AG09309 (cell line): ENCODE measurements at places on chromosomes 7 and 10.

- no peak for DNase-seq
Measured at GRCh38 chr7:95715274-95715673, 57.1 kb upstream of the DYNC1I1 start.

- no peak for DNase-seq
Measured at GRCh38 chr10:73979809-73980433, 18.0 kb upstream of the VCL start.

DNA sequence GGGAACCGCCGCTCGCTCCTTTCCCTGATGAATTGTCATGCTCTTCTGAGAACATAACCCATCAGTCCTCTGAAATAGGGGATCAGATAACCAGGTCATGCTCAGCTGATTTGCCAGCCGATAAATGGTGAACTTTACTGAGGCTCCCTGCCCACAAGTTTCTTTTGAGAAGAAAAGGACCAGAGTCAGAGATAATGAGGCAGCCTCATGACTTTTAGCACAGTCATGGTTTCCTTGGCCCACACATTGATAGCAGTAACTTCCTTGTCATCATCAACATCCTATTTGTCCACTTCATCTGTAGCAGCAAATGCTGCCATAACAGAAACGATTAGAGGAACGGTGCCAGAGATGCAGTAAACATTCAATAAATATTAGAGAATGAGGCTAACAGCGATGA, 509.0 kb downstream of the GATA3 start:
- DNase-seq = no peak

- DNase-seq = no peak
Measured at GRCh38 chr7:1458683-1459511, at the start of gene MICALL2. Gene MICALL2 (minus strand): TSS chr7:1459470. CDS start chr7:1459326, 144 bp downstream.

DNA sequence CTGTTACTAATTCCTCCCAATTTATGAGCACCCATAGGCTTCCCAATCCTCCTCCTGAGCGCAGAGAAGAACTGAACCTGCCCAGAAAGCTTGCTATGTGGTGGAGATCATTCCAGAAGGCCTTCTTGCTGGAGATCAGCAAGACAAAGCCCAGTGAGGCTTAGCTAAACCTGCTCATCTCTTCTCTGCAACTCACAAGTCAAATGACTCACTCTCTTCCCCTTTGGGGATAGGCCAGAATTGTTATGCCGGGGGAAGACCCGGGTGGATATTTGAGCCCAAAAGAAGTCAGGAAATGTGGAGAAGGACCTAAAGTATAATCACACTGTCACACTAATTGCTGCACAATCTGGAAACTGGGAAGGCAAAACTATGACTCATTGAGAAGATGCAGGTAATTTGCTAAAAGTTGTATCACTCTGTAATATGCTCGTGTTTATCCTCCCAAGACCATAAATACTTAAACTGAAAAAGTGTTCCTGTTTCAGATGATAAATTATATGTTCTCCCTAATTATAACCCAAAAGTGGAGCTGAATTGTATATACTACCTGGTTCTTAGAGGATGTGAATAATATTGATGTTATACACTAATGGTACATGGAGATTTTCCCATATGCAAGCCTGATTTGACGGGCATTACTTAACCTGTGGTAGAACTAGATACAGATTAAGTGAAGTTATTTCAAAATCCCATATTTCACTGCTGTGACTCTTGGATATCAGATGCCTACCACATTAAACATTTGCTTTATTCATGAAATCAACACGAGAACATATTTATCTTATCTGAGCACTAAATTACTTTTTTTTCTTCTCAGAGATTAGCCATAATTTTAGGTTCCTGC, 6.4 kb downstream of the NEBL start:
- DNase-seq = no peak

DNA sequence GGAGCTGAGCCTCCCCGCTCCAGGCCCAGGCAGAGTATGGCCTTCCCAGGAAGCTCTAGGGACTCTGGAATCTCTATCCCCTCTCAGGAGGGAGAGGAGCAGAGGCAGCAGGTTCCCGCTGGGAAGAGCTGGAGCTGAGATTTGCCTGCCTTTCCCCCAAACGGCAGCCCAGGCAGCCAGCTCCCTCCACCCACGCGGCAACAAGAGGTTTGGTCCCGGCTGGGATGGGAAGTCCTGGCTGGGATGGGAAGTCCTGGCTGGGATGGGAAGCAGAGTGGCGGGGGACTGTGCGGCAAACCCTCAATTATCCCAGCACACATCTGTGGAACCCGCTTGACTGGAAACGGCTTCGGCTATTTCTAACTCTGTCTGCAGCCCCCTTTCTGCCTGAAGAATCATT, 223.0 kb downstream of the ELFN1 start:
- DNase-seq = no peak

- no peak for DNase-seq
Measured at GRCh38 chr10:125567529-125567928, 115.4 kb downstream of the TEX36 start.

- no peak for DNase-seq
Measured at GRCh38 chr10:133388973-133389818, 4.8 kb upstream of the MTG1 start.

- no peak for DNase-seq
Measured at GRCh38 chr10:78222096-78222790, 188.6 kb downstream of the RPS24 start.

GRCh38 chr7:121394709-121395140, 1.4 kb downstream of the FAM3C start:
- no peak for DNase-seq

DNA sequence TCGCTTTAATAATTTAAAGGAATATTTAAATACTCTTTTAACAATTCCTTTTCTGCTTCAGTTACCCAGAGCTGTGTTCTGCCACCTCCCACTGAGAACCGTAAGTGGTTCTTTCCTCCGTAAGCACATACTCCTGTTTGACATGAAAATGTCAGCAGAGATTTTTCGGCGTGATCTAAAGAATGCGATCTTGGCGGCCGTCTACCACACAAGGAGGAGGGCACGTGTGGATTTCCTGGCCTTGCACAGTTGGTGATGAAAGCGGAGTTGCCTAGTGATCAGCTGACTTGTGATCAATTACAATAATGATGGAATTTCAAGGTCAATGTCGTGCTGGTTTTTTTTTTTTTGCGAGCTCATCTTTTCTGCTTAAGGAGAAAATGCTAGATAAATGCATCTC, 35.6 kb upstream of the INSIG1 start:
- DNase-seq = no peak

GRCh38 chr10:92591550-92592022, 1.3 kb upstream of the KIF11 start:
- peak; percentile 52 for DNase-seq
